ENCODE measurements at places on chromosomes 6 and 20. TPM values are rescaled to one million over a fixed set of nuclear protein-coding genes. Genes with fewer than 3 reads are reported as not detected.

- H3K4me3 ChIP-seq: no peak overlapping the region
- peaks cover 32% of the 10 kb centered on the region for H3K27me3 ChIP-seq
- H3K27ac ChIP-seq: no peak overlapping the region
- H3K4me1 ChIP-seq: no peaks in the 10 kb centered on the region
- no peaks in the 10 kb centered on the region for H3K36me3 ChIP-seq
These were observed 188.3 kb upstream of the FERMT1 start for GRCh38 chr20:6311097-6311496.

DNA sequence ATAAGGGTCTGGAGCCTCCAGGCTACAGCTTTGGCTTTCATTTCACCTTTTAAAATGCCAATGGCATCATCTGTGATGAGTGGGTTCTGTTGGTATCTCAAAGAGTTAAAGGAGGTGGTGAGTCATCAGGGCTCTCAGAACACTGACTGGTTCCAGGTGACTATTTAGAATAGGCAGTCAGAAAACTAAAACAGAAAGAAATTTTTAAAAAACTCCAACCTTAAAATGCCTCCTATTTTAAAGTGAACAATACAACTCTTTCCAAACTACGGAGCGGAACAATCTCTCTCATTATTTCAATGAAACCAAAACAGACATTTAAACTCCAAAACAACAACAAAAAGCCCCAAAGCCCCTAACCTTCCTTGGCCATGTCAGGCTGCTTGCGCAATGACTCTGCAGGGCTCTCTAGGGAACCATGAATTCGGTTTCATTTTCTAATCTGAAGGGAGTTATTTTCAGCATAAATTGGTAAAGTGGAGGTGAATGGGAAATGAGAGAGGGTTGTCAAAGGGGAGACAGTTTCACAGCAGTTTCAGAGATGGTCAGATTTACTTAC is 194.9 kb downstream of the KIF6 start:
- no peak for DNase-seq
- H3K36me3 ChIP-seq: no peaks in the 10 kb centered on the region
- peaks cover 48% of the 10 kb centered on the region for H3K27me3 ChIP-seq
- H3K4me1 ChIP-seq: no peaks in the 10 kb centered on the region

- no peaks in the 10 kb centered on the region for H3K27me3 ChIP-seq
- H3K36me3 ChIP-seq: no peaks in the 10 kb centered on the region
- peaks cover 27% of the 10 kb centered on the region for H3K4me1 ChIP-seq
- DNase-seq: peak; percentile 80
- no peak overlapping the region for H3K4me3 ChIP-seq
These were observed 221.6 kb downstream of the OGFRL1 start for GRCh38 chr6:71510057-71510713.

DNA sequence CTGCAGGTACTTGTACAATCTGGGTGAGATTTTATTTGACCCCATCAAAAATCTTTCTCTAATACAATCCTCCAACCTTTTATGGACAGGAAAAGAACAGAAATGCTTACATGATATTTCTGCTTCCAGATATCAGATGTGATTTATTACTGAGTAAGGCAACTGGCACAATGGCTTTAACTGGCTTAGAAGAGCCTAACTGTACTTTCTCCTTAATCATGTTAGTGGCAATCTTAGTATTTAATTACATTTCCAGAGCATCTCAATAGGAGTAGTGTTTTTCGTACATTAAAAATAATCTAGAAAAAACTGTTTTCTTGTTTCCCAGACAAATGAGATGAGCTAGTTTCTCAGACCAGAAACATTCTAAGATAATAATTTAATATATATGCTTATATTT is 251.6 kb downstream of the KCNQ5 start:
- H3K27me3 ChIP-seq: no peaks in the 10 kb centered on the region
- no peak overlapping the region for H3K4me3 ChIP-seq
- no peak for DNase-seq
- H3K4me1 ChIP-seq: no peaks in the 10 kb centered on the region
- no peaks in the 10 kb centered on the region for H3K36me3 ChIP-seq

- H3K4me3 ChIP-seq: no peak overlapping the region
- no peaks in the 10 kb centered on the region for H3K4me1 ChIP-seq
- no peak for DNase-seq
These were observed 129.5 kb upstream of the SSTR4 start for GRCh38 chr20:22905658-22906057.

DNA sequence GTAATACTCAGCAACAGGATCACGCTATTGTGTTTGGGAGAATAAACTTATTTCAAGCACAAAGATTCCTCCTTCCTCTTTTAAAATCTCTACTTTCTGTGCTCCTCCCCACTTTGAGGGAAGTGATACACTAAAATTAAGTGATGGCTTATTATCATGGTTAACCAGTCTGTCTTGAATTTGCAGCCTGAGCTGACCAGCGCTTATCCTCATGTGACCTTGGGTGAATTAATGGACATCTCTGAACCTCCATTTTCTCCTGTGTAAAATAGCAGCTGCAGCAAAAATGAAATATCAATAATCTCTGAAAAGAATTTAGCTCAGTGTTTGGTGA is 222.6 kb downstream of the BCAS1 start:
- no peaks in the 10 kb centered on the region for H3K27me3 ChIP-seq
- H3K4me1 ChIP-seq: peaks cover 2% of the 10 kb centered on the region
- no peak for DNase-seq
- H3K36me3 ChIP-seq: no peaks in the 10 kb centered on the region
- no peak overlapping the region for H3K4me3 ChIP-seq

DNA sequence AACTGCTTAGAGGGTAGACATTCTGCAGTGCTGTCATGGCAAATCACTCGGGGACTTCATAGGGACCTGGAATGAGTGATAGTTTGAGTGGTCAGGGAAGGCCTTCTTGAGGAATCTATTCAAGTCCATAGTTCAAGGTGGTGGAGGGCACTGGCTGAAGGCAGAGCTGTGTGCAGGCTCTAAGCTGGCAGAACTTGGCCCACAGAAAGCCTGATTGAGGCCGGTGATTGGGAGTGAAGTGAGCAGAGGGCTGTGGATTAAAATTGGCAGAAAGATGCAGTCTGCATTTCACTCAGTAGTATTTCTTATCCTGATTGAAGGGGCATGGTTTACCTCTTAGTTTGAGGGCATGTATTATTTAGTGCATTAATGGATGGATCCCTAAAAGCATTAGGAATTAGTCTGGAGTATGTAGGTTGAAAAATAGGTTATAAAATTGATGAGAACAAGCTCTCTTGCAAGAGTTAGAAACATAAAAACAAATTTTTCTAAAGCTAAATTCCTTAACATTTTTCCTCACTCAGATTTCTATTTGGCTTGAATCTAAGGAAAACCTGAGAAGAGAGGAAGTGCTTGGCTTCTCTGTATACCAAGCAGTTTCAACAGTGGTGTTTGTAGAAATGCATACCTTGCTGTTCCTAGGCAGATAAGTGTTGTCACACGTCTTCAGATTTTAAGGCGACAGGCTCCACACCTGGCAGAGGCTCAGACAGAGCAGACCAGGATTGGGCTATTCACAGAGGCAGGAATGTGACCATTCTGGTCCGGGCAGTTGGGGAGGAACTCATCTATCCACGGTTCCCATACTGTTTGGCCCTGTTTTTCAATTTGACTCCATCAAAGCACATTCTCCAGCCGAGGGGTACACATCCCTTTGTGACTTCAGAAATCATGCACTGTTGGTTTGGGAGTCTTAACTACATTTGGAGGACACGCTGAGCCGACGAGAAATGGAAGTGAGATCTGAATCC is 45.2 kb downstream of the UTRN start:
- peak overlapping the region; percentile 74 for H3K4me3 ChIP-seq
- H3K27me3 ChIP-seq: no peaks in the 10 kb centered on the region
- peak overlapping the region; percentile 79 for H3K27ac ChIP-seq
- H3K4me1 ChIP-seq: peaks cover 36% of the 10 kb centered on the region
- DNase-seq: peak; percentile 85
- peaks cover 17% of the 10 kb centered on the region for H3K36me3 ChIP-seq

Gene OR2H2
- not detected for total RNA-seq

GRCh38 chr6:31203345-31203979 is 33.0 kb upstream of the POU5F1 start:
- H3K36me3 ChIP-seq: peaks cover 52% of the 10 kb centered on the region
- peaks cover 75% of the 10 kb centered on the region for H3K4me1 ChIP-seq
- DNase-seq: peak; percentile 72
- no peaks in the 10 kb centered on the region for H3K27me3 ChIP-seq
- peak overlapping the region; percentile 99 for H3K27ac ChIP-seq
- peak overlapping the region; percentile 75 for H3K4me3 ChIP-seq

Gene SYNDIG1
- not detected for total RNA-seq

DNA sequence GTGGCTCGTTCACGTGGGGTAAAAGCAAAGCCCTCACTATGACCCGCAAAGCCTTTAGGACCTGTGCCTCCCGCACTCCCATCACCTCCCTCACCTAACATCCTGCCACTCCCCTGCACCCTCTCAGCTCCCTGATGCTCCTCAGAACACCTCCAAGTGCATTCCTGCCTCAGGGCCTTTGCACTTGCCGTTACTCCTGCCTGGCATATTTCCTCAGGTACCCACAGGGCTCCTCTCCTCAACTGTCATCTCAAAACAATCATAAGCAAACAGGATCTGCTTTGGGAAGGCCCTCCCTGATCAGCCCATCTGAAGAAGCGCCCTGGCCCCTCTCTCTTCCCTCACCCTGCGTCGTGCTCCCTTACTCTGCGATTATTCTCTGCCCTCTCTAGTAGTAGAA is 49.1 kb downstream of the FGD2 start:
- no peak for DNase-seq
- peaks cover 6% of the 10 kb centered on the region for H3K36me3 ChIP-seq
- H3K4me1 ChIP-seq: peaks cover 69% of the 10 kb centered on the region
- H3K4me3 ChIP-seq: no peak overlapping the region

Gene MOG
- not detected for total RNA-seq

Gene ATRN
- total RNA-seq: 28.3 TPM

DNA sequence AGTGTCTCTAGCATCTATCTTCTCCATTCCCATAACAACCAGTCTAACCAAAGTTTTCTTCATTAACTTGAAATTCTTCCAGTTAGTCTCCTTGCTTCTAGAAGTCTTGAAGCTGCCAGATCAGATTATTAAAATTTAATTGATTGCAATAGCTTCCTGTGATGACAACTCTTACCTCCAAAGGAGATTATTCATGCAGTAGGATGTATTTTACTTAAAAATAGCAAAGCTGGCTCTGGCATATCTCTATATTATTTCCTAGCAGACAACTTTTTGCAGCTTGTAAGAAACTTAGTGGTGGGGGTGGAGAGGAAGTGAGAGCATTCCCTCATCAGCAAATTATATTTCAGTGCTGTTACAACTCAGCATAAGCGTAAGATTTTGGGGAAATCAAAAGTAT is 290.4 kb downstream of the GRIK2 start:
- no peaks in the 10 kb centered on the region for H3K27me3 ChIP-seq
- no peaks in the 10 kb centered on the region for H3K36me3 ChIP-seq
- no peak overlapping the region for H3K4me3 ChIP-seq
- H3K4me1 ChIP-seq: no peaks in the 10 kb centered on the region
- H3K27ac ChIP-seq: no peak overlapping the region

Gene TCF19
- 49.5 TPM for total RNA-seq

GRCh38 chr6:63635215-63635587 is 401 bp upstream of the PHF3 start:
- peaks cover 29% of the 10 kb centered on the region for H3K4me1 ChIP-seq
- no peak for DNase-seq
- H3K27me3 ChIP-seq: no peaks in the 10 kb centered on the region
- peaks cover 32% of the 10 kb centered on the region for H3K36me3 ChIP-seq
- H3K27ac ChIP-seq: peak overlapping the region; percentile 97

Gene STX11
- total RNA-seq: not detected

DNA sequence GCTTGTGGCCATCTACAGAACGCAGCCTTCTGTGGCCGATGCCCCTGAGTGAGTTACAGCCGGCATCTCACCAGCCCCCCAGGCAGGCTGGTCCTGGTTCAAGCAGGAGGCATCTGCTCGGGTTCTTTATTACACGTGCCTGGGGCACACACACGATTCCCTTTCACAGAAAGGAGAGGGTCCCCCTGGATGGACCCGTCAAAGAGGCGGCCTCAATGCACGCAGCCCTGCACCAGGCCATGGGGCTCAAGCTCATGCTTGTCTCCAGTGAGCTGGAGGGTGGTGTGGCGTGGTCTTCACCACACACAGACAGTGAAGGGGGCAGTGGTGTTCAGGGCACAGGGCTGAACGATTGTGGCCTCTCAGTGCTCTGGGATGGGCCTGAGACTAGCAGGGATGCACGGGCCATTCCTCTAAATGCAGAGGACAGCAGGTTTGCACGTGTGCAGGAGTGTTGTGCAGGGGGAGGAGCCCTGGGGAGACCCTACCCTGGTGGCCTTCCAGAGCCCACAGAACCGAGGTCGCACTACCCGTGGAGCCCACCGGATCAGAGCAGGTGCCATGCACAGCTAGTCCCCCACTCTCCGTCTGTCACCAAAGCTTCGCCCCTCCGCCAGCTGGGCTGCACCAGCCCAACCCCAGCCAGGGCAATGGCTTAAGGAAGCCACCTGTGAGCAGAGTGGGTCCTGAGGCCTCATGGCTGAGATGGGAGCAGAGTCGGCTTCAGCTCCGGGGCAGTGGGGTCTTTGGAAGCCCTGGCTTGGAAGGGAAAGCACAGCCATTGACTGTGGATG is 23.1 kb downstream of the FRMD1 start:
- peaks cover 7% of the 10 kb centered on the region for H3K4me1 ChIP-seq
- no peak for DNase-seq
- H3K36me3 ChIP-seq: no peaks in the 10 kb centered on the region
- peaks cover 42% of the 10 kb centered on the region for H3K27me3 ChIP-seq
- no peak overlapping the region for H3K4me3 ChIP-seq
- H3K27ac ChIP-seq: no peak overlapping the region

Gene SCUBE3
- 0.47 TPM for total RNA-seq

DNA sequence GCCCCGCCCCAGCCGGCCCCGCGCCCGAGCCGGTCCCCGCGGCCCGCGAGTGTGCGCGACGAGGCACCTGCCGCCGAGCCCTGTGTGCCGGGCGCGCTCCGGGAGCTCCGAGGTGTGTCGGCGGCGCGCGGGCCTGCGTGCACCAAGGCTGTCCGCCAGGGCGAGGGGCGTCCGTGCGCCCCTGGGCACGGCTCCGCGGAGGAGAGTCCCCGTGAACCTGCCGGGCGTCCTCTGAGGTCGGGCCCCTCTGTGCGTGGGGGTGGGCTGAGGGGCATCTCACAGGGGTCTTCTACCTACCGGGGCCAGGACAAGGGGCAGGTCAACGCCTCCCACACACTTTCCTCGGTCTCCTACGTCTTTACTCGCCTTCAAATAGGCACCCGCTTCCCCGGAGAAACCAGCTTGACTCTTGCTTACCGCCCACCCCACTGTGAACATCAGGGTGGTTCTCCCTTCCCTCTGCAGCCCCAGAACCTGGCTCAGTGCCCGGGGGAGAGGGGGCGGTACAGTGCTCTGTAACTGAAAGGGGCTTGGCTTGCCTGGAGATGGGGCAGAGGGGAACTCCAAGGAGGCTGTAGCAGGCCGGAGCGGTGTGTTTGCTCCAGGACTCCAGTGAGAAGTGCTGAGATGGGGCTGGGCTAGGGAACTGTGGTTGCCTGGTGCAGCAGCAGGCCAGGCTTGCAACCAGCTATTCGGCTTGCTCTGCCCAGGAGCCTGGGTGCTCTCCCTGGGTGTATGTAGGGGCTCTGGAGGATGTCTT is at the start of gene SAMD10:
TSS of gene SAMD10 (minus strand) at position 86 of the 760 bp plus-strand sequence. CDS start 175 bp downstream, outside the sequence.
- peak within 1 kb of the TSS; percentile 87 for H3K27ac ChIP-seq
- H3K4me1 ChIP-seq: peaks cover 53% of the 10 kb centered on the region
- peaks cover 83% of the 10 kb centered on the region for H3K36me3 ChIP-seq
- peak; percentile 81 for DNase-seq

- peaks cover 46% of the 10 kb centered on the region for H3K27me3 ChIP-seq
- no peaks in the 10 kb centered on the region for H3K4me1 ChIP-seq
- H3K4me3 ChIP-seq: no peak overlapping the region
- no peak for DNase-seq
- H3K36me3 ChIP-seq: no peaks in the 10 kb centered on the region
These were observed 22.8 kb downstream of the BMP7 start for GRCh38 chr20:57243480-57244220.

- no peak for DNase-seq
- H3K36me3 ChIP-seq: no peaks in the 10 kb centered on the region
- no peak overlapping the region for H3K4me3 ChIP-seq
- no peaks in the 10 kb centered on the region for H3K4me1 ChIP-seq
- no peak overlapping the region for H3K27ac ChIP-seq
- H3K27me3 ChIP-seq: no peaks in the 10 kb centered on the region
These were observed 161.2 kb downstream of the KLHL32 start for GRCh38 chr6:97085772-97086171.

Measured in Calu3 (cell line).